ENCODE measurements at places on chromosomes 2 and 18.

DNA sequence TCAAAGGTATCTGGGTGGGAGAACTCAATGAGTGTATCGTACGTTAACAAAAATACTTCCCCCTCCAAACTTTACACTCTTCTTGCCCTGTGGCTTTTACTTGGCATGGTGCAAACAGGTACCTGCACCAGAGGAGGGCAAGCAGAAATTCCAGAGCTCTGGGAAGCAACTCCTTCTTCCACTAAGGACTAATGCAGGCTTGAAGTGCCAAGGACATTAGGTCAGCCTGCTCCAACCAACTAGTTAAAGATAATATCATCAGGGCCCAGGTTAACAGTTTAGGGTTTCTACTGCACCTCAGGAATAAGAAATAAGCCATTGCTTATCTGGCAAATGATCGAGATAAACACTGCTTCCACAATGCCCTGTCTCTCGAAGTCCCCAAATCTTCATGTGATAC lies 70.4 kb downstream of the LRPPRC start:
- H3K4me3 ChIP-seq: no peak overlapping the region
- DNase-seq: no peak
- H3K27ac ChIP-seq: no peak overlapping the region
- peaks cover 57% of the 10 kb centered on the region for H3K36me3 ChIP-seq

- no peak for DNase-seq
- H3K27ac ChIP-seq: no peak overlapping the region
- H3K36me3 ChIP-seq: no peaks in the 10 kb centered on the region
- no peak overlapping the region for H3K4me3 ChIP-seq
Measured at GRCh38 chr2:211371465-211371864, 815.1 kb downstream of the CPS1 start.

- H3K4me1 ChIP-seq: peaks cover 10% of the 10 kb centered on the region
- H3K27me3 ChIP-seq: peaks cover 42% of the 10 kb centered on the region
- no peaks in the 10 kb centered on the region for H3K36me3 ChIP-seq
- H3K27ac ChIP-seq: no peak within 1 kb of the TSS
Measured at GRCh38 chr2:130755256-130756052, at the start of gene AMER3. TSS of gene AMER3 (plus strand) at chr2:130755540. CDS start at chr2:130762073, 6,533 bp downstream.

- H3K27ac ChIP-seq: no peak overlapping the region
- no peaks in the 10 kb centered on the region for H3K27me3 ChIP-seq
- H3K36me3 ChIP-seq: no peaks in the 10 kb centered on the region
- no peak overlapping the region for H3K4me3 ChIP-seq
- DNase-seq: no peak
- H3K4me1 ChIP-seq: no peaks in the 10 kb centered on the region
Measured at GRCh38 chr2:7057865-7058400, 140.7 kb downstream of the RNF144A start.

GRCh38 chr2:201406077-201406662 lies 45.1 kb downstream of the TRAK2 start:
- no peak overlapping the region for H3K27ac ChIP-seq
- H3K4me3 ChIP-seq: no peak overlapping the region
- no peak for DNase-seq
- H3K36me3 ChIP-seq: no peaks in the 10 kb centered on the region

GRCh38 chr2:46661526-46661925 lies 182.2 kb downstream of the TMEM247 start:
- no peak for DNase-seq
- no peak overlapping the region for H3K27ac ChIP-seq
- H3K4me1 ChIP-seq: no peaks in the 10 kb centered on the region
- H3K36me3 ChIP-seq: no peaks in the 10 kb centered on the region
- H3K27me3 ChIP-seq: no peaks in the 10 kb centered on the region
- H3K4me3 ChIP-seq: no peak overlapping the region

DNA sequence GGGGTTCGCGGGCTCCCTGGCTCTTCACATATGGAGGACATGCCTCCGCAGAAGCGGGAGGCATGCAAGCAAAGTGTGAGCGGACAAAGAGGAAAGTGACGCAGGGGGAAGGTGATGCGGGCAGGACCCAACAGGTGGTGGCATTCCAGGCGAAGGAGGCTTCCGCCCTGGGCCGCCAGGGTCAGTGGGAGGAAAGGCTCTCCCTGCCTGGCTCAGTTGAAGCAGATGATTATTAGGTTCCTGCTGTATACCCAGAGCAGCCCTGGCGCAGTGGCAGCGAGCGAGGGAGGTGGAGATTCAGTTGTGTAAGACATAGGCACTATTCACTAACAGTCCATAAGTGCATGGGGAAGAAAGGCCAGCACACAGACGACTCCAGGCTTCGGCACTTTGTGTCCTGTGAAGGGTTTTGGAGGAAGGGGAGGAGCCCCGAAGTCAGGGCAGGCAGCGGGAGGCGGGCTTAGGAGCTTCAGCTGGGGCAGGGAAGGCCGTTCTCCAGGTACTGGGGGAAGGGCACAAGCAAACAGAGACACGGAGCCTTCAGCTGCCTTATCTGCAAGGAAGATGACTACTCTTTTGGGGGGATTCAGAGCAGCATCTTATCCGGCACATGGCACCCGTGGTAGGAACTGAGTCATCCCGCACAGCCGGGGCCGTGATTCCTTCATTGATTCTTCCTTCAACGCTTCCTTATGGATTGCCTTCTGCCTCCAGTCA lies 89.8 kb downstream of the TGOLN2 start:
- H3K4me3 ChIP-seq: peak overlapping the region; percentile 47
- H3K4me1 ChIP-seq: peaks cover 90% of the 10 kb centered on the region

DNA sequence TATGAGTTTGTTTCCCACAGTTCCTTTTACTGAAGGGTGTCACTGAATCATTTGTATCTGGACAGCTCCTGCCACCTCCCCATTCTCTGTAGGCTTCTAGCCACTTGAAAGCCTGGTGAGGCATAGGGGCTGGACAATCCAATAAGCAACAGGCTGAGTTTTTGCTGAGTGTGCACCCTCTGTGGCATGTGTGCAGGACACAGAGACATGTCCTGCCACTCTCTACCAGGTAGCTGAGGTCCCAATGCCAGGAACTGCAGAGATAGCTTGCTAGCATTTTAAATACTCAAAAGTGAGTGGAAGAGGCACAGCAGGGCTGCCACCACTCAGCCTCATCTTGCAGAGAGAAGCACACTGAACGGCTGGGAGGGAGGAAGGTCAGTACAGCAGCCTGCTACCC lies 77.2 kb upstream of the TFCP2L1 start:
- no peaks in the 10 kb centered on the region for H3K27me3 ChIP-seq
- H3K27ac ChIP-seq: no peak overlapping the region
- no peaks in the 10 kb centered on the region for H3K4me1 ChIP-seq
- H3K4me3 ChIP-seq: no peak overlapping the region
- H3K36me3 ChIP-seq: peaks cover 6% of the 10 kb centered on the region

GRCh38 chr2:178943745-178944144 lies 106.2 kb downstream of the CCDC141 start:
- DNase-seq: no peak
- no peaks in the 10 kb centered on the region for H3K27me3 ChIP-seq
- no peak overlapping the region for H3K27ac ChIP-seq

- no peaks in the 10 kb centered on the region for H3K27me3 ChIP-seq
- H3K27ac ChIP-seq: no peak overlapping the region
- DNase-seq: no peak
- H3K4me3 ChIP-seq: no peak overlapping the region
- H3K36me3 ChIP-seq: no peaks in the 10 kb centered on the region
Measured at GRCh38 chr2:160747501-160748170, 254.0 kb upstream of the RBMS1 start.

DNA sequence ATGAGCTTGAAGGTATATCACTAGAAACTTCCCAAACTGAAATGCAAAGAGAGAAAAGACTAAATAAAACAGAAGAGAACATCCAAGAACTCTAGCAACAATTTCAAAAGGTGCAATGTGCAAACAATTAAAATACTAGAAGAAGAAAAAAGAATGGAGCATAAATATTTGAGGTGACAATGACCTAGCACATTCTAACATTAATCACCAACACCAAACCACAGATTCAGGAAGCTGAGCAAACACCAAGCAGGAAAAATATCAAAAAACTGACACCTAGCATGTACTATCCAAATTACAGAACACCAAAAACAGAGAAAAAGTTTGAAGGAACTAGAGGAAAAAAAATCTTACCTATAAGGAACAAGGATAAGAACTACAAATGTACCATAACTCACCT lies 460.8 kb downstream of the IRS1 start:
- no peaks in the 10 kb centered on the region for H3K36me3 ChIP-seq
- H3K27ac ChIP-seq: no peak overlapping the region
- H3K4me3 ChIP-seq: no peak overlapping the region
- no peaks in the 10 kb centered on the region for H3K27me3 ChIP-seq
- H3K4me1 ChIP-seq: peaks cover 4% of the 10 kb centered on the region

DNA sequence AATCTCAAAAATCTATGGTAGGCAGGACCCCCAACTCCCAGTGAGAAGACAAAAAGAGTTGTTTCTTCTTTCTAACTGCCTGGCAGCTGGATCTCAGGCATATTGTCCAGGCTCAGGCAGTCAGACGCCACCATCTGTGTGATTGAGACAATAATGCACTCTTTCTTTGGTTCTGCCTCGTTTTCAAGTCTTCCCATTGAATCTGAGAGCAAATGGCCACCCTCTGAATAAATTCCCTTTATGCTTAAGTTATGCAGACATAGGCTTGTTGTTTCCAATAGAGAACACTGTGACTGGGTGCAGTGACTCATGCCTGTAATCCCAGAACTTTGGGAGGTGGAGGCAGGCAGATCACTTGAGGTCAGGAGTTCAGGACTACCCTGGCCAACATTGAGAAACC lies 15.3 kb upstream of the CD207 start:
- no peak for DNase-seq
- no peak overlapping the region for H3K4me3 ChIP-seq
- H3K4me1 ChIP-seq: no peaks in the 10 kb centered on the region
- H3K36me3 ChIP-seq: no peaks in the 10 kb centered on the region

GRCh38 chr18:74478316-74478715 lies 17.8 kb upstream of the CNDP2 start:
- no peak overlapping the region for H3K4me3 ChIP-seq
- DNase-seq: no peak
- H3K36me3 ChIP-seq: no peaks in the 10 kb centered on the region
- no peaks in the 10 kb centered on the region for H3K4me1 ChIP-seq
- H3K27ac ChIP-seq: no peak overlapping the region
- H3K27me3 ChIP-seq: no peaks in the 10 kb centered on the region

DNA sequence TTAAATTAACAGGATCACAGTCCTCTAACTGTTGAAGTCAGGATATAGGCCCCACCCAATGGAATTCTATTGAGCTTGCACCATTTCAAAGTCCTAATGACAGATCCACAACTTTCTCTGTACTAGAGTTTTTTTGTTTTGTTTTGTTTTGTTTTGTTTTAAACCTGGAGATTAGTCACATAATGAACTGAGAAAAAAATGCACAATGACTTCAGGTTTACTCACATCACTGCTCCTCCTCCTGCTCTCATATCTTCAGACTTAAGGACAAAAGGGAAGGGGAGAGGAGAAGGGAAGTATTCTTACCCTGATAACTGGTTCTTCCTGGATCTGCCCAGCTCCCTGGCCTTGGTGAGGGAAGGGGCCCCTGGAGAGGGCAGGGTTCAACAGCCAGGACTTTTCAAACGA lies 208.2 kb upstream of the EPHA4 start:
- 0 out of 2 replicates have a peak, but pooled peaks cover 3% of the 10 kb centered on the region for H3K36me3 ChIP-seq
- no peaks in the 10 kb centered on the region for H3K27me3 ChIP-seq
- H3K4me3 ChIP-seq: no peak overlapping the region
- peaks cover 17% of the 10 kb centered on the region for H3K4me1 ChIP-seq

GRCh38 chr2:121094101-121094500 lies 190.9 kb downstream of the TFCP2L1 start:
- H3K4me1 ChIP-seq: no peaks in the 10 kb centered on the region
- H3K36me3 ChIP-seq: no peaks in the 10 kb centered on the region
- no peak for DNase-seq
- H3K27ac ChIP-seq: no peak overlapping the region
- H3K27me3 ChIP-seq: no peaks in the 10 kb centered on the region

DNA sequence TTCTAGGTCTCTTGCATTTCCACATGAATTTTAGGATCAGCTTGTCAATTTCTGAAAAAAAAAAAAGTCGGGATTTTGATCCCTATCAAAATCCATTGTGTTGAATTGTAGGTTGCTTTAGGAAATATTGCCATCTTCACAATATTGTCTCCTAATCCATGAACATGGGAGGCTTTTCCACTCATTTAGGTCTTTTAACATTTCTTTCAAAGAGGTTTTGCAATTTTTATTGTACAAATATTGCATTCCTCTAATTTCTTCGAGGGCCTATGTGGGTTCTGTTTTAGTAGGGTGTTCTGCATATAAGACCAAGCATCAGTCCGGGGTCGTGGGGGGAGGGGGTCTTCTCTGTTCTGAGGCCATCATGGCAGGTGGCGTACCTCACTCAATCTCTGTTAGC lies 725 bp upstream of the LAMA3 start:
- H3K4me1 ChIP-seq: peaks cover 5% of the 10 kb centered on the region
- no peak overlapping the region for H3K27ac ChIP-seq
- H3K36me3 ChIP-seq: no peaks in the 10 kb centered on the region
- no peak for DNase-seq

DNA sequence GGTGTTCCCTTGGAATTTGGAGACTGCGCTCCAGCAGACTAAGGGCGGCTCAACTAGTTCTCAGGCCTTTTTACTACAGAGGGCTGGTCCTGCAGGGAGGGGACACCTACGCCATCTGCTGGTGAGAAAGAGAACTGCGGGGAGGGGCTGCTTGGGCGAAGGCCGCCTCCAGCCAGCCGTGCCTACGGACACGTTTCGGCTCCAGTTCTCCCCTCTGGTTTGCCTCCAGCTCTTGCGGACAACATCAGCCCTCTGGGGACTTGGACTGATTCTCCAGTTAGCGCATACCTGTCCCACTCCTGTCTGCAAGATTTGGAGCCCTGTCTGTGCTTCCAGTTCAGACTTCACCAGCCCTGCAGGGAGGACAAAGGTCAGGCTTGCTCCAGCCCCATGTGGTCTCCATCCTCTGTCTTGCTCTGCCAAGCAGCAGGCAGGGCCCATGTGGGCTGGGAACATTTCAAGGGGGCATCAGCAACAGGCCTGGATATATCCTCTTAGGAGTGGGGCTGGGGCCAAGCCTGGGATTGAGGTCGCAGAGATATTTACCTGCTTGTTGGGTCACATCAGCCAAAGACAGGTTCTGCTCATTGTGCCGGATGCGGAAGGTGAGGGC lies 10.3 kb downstream of the PTPRN start:
- peak overlapping the region; percentile 27 for H3K4me3 ChIP-seq
- peaks cover 12% of the 10 kb centered on the region for H3K27me3 ChIP-seq

- H3K36me3 ChIP-seq: peaks cover 7% of the 10 kb centered on the region
- H3K4me1 ChIP-seq: peaks cover 48% of the 10 kb centered on the region
- DNase-seq: peak; percentile 54
- H3K27me3 ChIP-seq: peaks cover 92% of the 10 kb centered on the region
- no peak overlapping the region for H3K27ac ChIP-seq
Measured at GRCh38 chr2:74503506-74504475, 3.7 kb downstream of the PCGF1 start.

DNA sequence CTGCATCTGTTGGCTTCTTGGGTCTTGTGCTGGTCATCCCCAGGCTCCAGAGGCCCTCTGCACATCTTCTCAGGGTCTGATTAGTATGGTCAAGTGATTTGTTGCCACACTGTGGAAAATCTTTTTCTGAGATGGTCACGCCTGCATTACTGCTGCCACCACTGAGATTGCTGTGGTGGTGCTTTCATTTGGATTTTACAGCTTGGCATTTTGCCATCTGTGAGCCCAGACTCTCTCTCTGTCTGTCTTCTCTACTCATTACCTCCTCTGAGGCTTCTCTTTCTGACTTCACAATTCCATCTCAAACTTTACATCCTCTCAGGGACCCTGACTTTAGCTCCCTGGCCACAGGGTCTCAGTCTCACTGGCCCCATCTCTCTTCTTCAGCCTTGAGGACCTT lies 154.6 kb downstream of the LRRTM1 start:
- no peaks in the 10 kb centered on the region for H3K36me3 ChIP-seq
- no peaks in the 10 kb centered on the region for H3K27me3 ChIP-seq
- H3K4me3 ChIP-seq: no peak overlapping the region
- H3K4me1 ChIP-seq: peaks cover 2% of the 10 kb centered on the region
- no peak for DNase-seq
